ENCODE measurements at places on chromosomes 5 and 9.
A peak's percentile ranks its signal among the peaks of the same experiment; 100 is the strongest.

DNA sequence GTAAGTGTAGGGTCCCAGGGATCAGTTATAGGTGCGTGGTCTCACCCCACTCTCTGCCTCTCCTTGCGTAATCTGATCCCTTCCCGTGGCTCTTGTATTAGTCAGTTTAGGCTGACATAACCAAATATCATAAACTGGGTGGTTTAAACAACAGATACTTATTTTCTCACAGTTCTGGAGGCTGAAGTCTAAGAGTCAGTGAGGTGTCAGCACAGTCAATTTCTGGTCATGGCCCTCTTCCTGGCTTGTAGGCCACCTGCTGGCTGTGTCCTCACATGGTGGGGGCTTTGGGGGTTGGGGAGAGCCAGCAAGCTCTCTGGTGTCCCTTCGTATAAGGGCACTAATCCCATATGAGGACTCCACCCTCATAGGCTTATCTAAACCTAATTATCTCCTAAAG, 32.3 kb downstream of the CARTPT start:
- DNase-seq: no peak

DNA sequence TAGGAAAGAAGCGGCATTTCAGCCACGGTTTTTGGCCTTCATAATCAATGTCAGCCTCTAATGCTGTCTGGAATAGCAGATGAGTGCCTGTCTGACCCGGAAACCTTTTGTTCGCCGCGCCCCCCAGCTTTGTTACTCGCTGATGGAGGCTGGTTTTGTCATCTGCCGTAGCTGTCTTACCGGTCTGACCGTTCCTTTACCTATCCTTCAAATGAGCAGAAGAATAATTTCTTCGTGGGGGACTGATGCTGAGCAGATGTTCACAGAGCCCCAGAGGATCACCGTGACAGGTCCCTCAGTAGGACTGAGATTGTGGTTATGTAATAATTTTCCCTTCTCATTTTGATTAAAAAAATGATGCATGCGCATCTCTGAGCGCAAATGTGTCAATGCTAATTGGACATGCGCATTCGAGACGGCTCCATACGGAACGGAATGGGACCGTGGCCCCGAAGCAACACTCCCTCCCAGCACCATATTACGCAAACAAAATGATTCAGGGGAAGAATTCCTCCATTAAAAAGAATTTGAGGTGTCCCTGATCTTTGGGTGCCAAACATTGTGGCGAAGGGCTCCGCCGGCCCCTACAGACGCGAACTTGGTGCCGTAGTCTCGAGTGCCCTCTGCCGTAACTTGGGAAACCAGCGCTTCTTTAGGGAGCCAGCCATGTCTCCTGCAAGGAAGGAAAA, 27.6 kb downstream of the TLX3 start:
- DNase-seq: peak; percentile 42

GRCh38 chr5:42587096-42587723, 164.0 kb downstream of the GHR start:
- no peak for DNase-seq

DNA sequence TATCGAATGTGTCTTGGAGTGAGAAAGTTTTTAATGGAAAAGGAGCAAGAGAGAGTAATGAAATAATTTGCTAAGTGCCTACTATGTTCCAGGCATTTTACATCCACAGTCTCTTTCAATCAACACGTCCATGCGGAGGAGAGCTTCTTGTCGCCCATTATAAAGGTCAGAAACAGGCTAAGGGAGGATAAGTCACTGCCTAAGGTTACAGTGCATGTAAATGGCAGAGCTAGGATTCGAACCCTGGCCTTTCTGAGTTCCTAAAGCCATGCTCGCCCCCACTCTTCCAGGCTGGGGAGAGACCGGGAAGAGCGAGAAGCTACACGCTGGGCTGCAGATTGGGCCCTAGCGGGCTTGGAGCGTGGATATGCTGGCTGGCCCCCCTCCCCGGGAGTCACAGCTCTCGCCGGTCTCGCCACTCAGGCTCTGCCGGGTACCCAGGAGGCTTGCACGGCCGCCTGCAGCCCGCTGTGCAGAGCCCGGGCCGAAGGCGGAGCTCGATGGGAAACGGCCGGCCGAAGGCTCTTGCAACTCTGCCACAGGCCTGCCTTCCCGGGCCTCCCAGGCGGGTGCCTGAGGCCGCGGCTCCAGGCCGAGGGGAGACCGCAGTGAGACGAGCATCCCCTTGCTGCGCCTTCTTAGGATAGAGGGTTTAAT, 775 bp upstream of the LHX2 start:
- no peak for DNase-seq

DNA sequence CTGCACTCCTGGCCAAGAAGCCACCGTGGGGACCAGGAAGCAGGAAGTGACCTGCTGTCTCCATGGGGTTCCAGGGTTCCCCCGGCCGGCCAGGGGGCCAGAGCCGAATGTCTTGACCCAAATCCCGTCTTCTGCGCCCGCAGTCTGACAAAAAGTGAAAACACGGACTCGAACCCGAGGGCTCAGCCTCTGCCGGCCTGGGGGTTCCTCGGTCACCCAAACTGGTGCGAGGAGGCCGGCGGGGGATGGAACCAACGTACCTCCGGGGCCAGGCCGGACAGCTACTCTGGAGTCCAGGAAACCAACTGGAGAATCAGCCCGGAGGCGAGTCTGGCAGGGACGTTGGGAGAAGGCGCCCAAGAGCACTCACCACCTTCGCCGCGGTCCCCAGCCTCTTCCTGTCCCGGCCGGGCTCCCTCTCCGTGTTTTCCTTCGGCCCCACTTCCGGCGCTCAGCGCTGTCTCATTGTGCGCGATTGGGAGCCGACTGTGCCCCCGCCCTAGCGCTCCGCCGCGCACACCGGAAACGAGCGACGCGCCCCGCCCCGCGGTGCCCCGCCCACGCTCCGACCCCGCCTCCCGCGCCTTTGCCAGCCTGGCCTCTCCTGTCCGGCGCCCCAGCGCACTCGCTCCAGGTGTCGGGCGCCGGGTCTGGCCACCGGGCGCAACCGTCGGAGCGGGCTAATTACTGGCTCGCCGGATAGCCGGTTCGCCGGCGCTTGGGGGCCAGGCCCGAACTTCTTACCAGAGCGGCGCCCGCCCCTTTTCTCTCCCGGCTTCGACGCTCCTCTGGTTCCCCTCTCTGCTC, at the start of gene TUT7:
TSS of gene TUT7 (minus strand) at position 400 of the 807 bp plus-strand sequence. CDS start 1,211 bp downstream, outside the sequence.
- peak; percentile 93 for DNase-seq

GRCh38 chr5:173885054-173885443, 3.1 kb upstream of the CPEB4 start:
- no peak for DNase-seq

DNA sequence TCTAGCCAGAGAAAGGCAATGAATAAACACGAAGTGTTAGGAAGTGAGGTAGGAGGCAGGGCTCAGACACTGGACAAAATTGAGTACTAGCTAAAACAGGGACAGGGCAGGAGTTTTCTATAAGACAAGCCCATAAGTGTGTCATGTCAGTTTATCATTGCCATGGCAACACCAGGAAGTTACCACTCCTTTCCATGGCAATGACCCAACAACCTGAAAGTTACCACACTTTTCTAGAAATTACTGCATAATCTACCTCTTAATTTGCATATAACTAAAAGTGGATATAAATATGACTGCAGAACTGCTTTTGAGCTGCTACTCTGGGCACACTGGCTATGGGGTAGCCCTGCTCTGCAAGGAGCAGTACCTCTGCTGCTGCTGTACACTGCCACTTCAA, 442.5 kb upstream of the COX7C start:
- DNase-seq: no peak

- DNase-seq: no peak
Measured at GRCh38 chr5:81838307-81838906, 87.5 kb upstream of the SSBP2 start.

DNA sequence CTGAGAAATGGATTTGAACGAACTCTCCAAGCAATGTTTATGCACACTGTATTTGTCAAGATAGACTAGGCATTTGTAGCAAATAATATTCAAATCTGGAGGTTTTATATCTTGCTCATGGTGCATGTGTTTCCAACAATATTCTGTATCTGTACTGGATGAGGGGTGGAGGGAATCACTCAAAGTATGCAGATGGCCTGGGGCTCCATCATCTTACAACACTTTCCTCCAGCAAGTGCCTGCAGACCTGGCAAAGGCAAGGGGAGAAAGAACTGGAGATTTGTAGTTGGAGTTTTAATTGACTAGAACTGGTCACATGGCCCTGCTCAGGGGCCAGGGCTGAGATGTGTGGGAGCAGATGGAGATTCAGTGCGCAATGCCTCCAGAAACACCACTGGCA, 309.0 kb downstream of the PLK2 start:
- DNase-seq: no peak

DNA sequence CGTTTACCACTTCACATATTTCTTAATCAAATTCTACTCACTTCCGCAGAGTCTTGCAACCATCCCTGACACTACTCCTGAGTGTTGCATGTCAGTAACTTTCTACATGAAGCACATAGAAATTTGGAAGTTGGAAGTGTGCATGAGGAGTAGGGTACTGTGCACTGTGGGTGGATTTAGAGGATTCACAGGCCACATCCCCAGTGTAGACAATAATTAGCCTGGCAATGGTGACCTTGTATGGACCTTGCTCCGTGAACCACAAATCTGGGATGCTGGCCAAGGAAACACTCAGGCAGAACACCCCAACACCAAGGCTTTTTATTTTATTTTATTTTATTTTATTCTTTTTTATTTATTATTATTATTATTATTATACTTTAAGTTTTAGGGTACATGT, 25.5 kb downstream of the CTSL start:
- no peak for DNase-seq

GRCh38 chr5:177992466-177992865, 3.6 kb downstream of the PROP1 start:
- no peak for DNase-seq

GRCh38 chr5:93358176-93358575, 222.8 kb downstream of the NR2F1-AS1 start:
- no peak for DNase-seq

GRCh38 chr5:106154280-106154716, 1516.4 kb downstream of the EFNA5 start:
- no peak for DNase-seq

- peak; percentile 42 for DNase-seq
Measured at GRCh38 chr5:38697013-38697412, 140.6 kb upstream of the LIFR start.

DNA sequence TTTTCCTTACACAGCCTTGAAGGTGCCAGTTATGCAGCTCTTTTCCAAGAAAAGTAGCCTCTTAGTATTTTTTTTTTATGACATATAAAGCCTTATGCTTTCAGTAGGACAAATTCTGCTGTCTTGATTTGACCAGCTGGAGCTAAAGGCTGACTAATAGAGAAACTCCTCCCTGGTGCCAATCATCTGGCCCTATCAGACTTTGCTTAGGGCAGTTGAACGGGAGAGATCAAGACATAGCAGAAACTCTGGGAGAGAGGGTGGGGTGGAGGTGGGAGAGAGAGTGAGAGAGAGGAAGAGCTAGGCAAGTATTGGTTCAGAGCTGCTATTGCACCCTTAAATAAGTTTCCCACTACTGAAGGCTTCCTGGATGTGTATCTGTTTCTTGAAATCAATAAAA, 100.2 kb downstream of the SEC61B start:
- no peak for DNase-seq

DNA sequence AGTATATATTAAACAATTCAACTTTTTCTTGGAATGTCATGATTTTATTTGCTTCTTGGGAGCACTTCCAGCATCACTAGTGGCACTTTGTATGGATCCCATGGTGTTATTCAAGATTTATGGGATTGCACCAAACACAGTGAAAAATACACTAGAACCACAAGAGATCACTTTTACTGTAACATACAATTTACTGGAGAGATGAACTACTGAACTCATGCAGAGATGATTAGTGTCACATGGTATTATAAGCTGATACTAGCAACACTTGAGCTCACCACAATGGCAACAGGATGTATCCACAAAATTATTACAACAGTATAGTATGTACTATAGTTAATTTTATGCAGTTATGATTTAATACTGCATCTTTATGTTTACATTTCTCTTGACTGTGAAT, 16.3 kb upstream of the SLC36A2 start:
- no peak for DNase-seq

GRCh38 chr5:76163111-76163628, 80.0 kb downstream of the SV2C start:
- no peak for DNase-seq

- peak; percentile 30 for DNase-seq
Measured at GRCh38 chr5:24642022-24642421, 2.8 kb downstream of the CDH10 start.

DNA sequence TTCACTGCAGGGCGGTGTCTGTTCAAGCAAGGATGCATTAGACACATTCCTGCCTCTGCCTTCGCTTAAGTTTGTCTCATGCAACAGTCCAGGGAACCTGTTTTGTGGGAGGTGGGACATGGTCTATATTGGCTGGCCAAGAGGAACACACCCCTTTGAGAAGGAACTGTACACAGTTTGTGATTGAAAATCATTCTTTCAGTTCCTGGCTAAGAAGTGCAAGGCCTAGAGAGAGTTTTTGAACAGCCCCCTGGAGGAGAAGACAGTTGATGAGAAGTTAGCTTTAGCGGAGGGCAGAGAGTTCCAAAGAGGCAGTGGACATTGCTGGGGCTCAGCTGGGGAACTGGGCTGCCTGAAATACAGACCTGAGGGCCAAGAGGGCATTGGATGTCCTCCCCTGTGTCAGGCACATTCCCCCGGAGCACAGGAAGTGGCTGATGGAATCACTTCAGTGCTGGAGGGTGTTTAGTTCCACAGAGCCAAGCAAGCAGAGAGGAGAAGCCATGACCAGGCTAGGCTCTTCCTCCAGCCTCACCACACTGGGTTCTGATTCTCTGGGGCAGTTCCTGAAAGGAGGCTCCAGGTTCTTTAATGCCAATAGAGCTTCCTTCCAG, 66.6 kb downstream of the RGS3 start:
- DNase-seq: no peak

DNA sequence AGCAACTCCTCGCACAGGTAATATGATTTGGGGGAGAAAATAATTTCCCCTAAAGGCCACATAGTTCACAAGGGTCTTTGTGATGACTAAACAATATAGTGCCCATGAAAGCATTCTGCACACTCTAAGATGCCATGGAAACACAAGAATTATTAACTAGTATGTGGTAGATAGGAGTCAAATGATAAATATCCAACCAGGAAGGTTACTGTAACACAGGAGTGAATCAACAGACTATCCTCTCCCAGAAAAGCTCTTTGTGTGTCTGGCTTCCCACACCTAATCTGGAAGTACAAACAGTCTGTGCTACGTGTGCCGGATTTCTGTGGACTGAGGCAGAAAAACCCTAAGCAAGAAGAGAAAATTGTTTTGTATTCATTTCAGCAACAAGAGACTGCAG, 70.0 kb downstream of the OTP start:
- no peak for DNase-seq

Data from astrocyte (in vitro differentiated cells and primary cell).